ENCODE measurements at places on chromosomes 3 and 15.

DNA sequence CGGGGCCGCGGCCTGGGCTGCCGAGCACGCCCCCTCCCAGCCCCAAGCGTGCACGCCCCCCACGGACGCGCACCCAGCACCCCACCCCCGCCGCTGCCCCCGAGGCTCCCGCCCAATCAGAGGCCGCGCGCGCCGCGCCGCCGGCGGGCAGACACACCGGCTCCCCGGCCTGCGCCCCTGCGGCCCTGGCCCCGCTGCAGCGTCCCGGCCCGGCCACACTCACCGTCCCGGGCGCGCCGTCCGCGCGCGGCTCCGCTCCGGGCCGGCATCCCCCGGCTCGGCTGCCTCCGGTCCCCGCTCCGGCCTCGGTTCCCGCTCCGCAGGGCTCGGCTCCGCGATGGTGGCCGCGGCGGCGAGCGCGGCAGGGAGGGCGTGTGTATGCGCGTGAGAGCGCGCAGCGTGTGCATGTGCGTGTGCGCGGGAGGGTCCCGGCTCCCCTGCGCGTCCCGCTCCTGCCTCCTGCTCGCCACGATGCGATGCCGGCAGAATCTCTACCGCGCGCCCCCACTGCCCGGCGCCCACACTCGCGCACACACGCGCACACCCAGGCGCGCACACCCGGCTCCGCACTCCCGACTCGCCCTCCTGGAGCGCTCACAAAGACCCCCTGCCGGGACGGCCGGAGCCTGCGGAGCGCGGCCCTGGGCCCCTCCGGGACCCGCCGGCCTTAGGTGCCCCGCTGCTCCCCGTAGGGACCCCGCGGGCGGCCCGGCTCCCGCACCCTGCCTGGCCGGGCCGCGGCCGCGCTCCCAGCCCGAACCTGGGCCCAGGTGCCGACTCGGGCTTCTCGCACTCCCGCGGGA, 186.5 kb upstream of the LINGO1 start:
- DNase-seq, result no peak

GRCh38 chr3:67418426-67419217, 235.8 kb downstream of the SUCLG2 start:
- no peak for DNase-seq

- DNase-seq, result no peak
These were observed 93.2 kb upstream of the NEDD4 start for GRCh38 chr15:56086566-56086965.

- DNase-seq, result no peak
These were observed 781.2 kb upstream of the NR2F2 start for GRCh38 chr15:95549168-95549738.

GRCh38 chr15:43316971-43317346, 13.4 kb downstream of the LCMT2 start:
- no peak for DNase-seq

DNA sequence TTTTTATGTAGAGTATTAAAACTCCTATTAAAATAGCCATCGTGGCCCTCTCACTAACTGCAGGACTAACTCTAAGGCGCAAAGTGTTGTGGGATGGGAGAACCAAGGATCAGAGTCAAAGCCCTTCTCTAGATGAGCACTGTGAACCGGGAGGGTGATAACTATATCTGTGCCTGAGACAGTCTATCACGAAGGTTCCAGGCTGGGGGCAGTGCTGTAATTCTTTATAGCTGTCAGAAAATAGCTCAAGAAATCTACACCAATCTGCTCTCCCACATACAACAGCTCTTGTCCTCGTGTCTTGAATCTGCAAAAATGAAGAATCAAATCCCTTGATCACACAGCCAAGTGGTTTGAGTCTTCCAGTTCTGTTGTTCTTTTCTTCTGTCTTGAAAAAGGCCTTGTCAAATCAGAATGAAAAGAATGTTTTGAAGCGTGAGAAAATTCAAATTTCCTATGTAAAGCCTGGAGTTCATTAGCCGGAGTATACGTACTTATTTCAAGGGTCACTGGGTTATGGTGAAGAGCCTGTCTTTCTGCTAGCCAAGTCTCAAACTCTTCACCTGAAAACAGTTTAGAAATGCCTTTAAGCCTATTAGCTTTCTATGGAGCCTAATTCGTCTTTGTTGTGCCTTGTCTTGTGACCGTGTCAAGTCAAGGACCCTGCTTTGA, 185.3 kb upstream of the NECTIN3 start:
- no peak for DNase-seq

DNA sequence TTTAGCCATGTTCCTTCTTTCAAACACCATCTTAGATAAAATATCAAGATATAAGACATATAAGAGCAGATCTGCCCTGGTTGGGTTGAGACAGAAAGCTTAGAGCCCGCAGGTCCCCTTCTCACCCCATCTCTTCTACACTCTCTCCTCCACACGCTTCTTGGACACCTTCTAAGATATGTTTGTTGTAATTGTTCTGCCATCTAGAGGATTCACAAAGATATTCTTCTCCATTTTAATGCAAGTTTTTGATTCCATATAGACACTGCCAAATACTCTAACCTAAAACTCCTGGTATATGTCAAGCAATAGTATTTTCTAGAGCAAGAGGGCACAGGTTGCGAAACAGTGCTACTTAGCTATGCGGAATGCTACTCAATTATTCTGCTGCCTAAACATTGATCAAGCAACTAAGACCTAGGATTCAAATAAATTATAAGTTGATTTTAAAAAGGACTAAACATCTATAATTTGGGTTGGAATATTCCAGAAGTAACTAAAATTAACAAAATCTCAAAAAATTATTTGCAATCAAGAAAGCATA, 6.8 kb downstream of the CHRM5 start:
- DNase-seq, result no peak

- DNase-seq, result no peak
These were observed 105.9 kb downstream of the MOBP start for GRCh38 chr3:39573392-39573791.

GRCh38 chr15:100779331-100780207, 100.1 kb upstream of the ALDH1A3 start:
- no peak for DNase-seq

- DNase-seq, result no peak
These were observed 26.8 kb upstream of the CHRNA7 start for GRCh38 chr15:32003558-32003957.

DNA sequence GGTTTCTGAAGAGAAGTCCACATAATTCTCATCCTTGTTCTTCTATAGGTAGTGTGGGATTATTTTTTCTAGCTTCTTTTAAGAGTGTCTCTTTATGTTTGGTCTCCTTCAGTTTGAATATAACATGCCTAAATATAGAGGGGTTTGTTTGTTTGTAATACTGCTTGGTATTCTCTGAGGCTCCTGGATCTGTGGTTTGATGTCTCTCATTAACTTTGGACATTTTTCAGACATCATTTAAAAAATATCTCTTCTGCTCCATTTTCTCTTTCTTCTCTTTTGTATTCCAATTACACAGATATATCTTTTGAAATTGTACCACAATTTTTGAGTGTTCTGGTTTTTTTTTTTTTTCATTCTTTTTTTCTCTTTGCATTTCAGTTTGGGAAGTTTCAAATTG, 113.1 kb downstream of the ARNT2 start:
- DNase-seq, result no peak

DNA sequence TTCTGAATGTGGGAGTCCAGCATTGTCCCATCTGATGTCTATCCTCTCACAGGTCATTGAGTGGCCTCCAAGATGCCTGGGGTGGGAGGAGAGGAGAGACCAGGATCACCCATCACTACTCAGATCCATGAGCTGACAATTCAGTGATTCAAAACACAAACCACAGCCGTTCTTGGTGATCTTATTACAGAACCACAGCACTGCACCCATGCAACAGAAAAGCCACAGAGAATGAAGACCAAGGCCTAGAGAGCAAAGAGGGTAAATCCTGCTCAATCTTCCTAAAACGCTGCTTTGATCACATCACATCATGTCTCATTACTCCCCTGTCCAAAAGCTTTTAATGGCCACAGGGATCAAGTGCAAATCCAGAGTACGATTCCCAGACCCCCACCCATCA, 23.5 kb downstream of the ANP32A start:
- no peak for DNase-seq

DNA sequence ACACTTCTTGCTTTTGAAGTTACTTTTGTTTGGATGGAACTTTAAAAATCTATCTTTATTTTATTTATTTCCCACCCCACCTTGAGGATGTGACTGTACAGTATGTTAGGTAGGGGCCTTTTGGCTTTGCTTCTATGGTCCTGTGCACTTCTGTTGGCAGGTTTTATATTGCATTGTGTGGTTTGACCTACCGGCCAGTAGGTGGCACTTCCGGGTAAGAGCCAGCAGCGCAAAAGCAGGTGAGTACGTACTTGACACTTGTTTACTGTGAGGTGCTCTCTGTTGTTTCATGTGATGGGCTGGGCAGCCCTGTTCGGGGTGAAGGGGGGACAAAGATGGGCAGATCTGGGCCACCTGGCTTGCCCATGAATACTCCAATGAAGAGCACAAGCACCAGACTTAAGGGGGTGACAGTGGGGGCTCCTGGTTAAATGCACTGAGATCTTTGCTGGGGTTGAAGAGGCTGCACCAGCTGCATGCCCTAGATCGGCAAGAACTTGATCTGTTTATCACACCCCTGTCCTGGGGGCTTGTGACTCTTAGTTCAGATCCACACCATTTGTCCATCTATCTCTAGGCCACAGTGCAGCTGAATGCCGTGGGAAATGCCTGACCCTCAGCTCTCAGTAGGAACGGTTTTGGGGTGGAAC, 131.6 kb downstream of the NLGN1 start:
- no peak for DNase-seq

DNA sequence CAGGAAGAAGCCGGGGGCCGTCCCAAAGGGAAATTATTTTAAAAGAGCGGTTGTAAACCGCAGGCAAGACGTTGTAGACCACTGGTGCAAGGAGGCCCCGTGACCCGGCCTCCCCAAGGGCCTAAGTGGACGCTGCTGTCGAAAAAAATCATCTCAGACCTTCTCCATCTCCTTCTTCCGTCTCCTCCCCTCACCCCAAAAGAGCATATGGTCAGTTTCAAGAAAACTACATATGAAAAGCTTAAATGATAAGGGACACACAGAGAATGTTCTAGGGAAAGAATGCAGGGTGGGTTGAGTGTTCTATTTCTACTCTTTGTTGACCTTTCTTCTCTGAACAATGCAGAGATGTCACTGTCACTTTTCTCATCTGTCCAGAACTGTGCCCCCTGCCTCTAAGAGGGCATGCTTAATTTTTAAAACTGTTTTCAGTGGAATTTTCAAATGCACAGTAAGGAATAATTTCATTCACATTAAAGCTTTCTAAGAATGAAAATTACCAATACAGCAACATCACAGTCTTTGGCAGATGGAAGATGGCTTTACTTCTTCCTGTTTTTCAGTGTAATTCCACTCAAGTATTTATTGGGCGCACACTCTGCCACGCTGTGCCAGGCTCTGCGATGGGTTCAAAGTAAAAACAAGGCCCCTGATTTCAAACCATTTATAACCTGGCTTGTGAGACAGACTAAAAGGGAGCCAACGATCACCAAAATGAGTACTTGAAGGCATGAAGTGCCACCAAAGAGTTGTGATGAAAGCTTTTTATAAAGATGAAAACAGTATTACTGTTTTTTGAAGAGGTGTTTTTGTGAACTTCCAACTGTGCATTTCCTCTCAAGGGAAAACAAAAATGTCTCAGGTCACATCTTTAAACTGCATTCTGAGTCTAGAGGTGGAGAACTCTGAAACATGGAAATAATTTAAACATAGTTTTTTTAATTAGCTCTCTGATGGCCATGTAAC, 891 bp upstream of the TOP2B start:
- DNase-seq, result no peak

- DNase-seq, result no peak
These were observed 169.7 kb upstream of the NR2F2 start for GRCh38 chr15:96160800-96161199.

DNA sequence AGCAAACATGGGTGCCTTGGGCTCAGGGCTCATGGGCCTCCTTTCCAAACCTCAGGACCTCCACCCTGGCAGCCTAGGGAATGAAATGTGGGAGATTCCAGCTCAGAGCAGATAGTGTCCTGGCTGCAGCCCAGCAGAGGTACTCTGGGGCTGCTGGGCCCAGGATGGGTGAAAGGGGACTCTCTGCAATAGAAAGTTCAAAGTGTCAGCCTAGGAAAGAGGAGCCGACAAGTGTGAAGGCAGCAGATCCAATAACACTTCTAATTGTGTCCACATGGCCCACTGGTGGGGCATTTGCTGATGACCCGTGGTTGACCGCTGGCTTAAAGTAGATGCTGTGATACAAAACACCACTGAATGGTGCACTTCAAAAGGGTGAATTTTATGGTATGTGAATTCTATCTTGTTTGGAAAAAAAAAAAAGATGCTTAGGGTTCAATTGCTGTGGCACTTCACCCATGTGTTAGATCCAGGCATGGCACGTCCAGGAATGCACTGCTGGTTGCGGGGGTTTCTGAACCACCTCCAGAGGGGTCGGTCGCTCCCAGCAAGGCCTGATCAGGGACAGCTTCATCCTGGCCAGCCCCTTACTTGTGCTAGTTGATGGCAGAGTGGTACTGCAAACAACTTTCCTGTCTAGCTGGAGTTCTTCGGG, 20.9 kb downstream of the AMOTL2 start:
- no peak for DNase-seq

DNA sequence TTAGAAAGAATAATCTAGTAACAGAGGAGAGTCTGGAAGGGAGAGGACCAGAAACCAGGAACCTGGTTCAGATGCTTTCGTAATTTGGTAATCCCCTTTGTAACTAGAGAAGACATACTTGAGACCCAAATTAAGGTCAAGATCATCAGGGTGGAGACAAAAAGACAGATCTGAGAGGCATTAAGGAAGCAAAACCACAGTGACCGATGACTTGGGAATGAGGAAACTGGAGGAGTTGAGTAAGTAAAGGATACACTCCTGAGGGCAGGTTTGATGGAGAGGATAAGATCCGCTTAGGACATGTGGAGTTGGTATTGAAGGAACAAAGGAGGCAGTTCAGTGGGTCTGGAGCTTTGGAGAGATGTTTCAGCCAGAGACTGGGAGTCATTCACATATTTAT, 23.6 kb upstream of the BCL2A1 start:
- DNase-seq, result no peak

DNA sequence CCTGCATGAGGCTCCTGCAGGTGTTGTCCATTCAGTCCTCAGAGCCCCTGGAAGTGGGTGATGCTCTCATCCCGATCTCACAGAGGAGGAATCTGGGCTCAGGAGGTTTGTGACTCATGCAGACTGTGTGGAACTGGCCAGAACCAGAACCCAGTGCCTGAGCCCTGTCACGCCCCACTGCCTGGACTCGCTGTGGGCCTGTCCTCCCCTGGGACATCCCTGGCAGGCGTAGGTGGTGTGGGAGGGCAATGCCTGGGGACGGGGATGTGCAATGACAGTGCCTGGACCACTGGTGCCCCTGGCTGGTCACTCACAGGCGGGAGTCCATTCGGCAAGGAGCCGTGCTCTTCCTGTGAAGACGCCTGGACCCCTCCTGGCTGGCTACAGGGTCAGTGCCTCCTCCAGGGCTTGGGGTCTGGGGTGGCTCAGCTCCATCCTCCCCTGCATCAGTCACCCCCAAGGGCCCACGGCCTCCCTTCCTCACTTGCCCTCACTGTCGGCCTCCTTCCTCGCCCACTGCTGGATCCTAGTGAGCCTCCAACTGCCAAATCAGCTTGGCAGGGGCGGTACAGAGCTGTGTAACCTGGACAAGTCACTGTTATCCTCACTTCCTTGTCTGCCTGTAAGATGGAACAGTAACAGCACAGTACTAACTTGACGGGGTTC, 14.9 kb downstream of the PSTPIP1 start:
- DNase-seq, result no peak

- no peak for DNase-seq
These were observed 23.6 kb downstream of the CCR1 start for GRCh38 chr3:46184469-46184868.

- peak; percentile 26 for DNase-seq
These were observed 163.2 kb downstream of the B3GALNT1 start for GRCh38 chr3:160941885-160942494.
